ENCODE measurements at places on chromosomes 11 and 22. TPM values are rescaled to one million over a fixed set of nuclear protein-coding genes. Genes with fewer than 3 reads are reported as not detected.
A peak's percentile ranks its signal among the peaks of the same experiment; 100 is the strongest.

DNA sequence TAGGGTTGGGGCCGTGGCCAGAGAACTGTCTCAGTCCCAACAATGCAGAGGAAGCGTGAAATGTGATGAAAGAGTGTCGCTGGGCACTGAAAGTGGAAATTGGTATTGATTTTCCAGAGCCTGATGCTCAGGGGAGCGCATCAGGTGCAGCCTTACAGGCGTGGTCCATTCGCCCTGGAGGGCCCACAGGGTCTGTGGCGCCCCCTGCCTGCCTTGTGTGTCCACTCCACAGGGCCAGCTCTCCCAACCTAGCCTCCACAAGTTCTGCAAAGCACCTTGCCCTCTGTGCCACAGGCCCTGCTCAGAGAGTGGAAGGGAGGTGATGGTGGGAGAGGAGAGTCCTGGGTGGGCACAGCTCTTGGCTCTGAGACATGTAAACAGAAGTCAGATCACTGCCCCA is 54.9 kb upstream of the LMO1 start:
- peaks cover 42% of the 10 kb centered on the region for H3K27me3 ChIP-seq
- DNase-seq, result no peak
- H3K27ac ChIP-seq, result no peak overlapping the region
- no peak overlapping the region for H3K4me3 ChIP-seq

- H3K27ac ChIP-seq, result no peak overlapping the region
- H3K4me1 ChIP-seq, result no peaks in the 10 kb centered on the region
- peaks cover 36% of the 10 kb centered on the region for H3K36me3 ChIP-seq
- DNase-seq, result no peak
- H3K27me3 ChIP-seq, result no peaks in the 10 kb centered on the region
Observed at GRCh38 chr22:20740222-20740951, 33.5 kb upstream of the SERPIND1 start.

Gene HTR3B
- not detected for total RNA-seq

DNA sequence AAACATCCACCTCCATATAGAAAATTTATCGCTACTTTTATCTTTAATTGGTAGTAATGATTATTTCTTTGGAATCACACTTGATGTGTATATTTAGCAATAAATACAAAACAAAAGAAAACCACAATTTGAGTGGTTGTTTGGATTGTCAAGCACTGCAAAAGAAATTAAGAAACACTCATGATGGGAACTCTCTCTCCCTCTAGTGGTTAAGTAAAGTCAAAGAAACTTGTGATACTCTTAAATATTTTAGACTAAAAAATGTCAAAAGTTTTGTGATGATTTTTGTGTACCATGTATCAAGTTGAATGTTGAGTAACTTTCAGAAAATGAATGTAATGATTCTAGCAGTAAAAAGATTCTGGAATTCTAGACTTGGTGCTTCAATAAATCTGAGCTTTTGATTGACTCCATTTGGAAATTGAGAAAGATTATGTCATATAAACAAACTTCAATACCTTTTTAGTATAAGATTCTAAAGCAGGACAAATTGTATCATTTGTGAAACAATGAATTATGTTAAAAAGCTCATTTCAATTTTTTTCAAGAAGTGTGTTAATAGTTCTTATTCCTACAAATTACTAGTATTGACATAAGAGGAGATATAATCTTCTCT is 20.8 kb downstream of the MUC15 start:
- H3K27ac ChIP-seq, result no peak overlapping the region
- no peaks in the 10 kb centered on the region for H3K27me3 ChIP-seq
- H3K36me3 ChIP-seq, result no peaks in the 10 kb centered on the region
- no peaks in the 10 kb centered on the region for H3K4me1 ChIP-seq
- no peak overlapping the region for H3K4me3 ChIP-seq

DNA sequence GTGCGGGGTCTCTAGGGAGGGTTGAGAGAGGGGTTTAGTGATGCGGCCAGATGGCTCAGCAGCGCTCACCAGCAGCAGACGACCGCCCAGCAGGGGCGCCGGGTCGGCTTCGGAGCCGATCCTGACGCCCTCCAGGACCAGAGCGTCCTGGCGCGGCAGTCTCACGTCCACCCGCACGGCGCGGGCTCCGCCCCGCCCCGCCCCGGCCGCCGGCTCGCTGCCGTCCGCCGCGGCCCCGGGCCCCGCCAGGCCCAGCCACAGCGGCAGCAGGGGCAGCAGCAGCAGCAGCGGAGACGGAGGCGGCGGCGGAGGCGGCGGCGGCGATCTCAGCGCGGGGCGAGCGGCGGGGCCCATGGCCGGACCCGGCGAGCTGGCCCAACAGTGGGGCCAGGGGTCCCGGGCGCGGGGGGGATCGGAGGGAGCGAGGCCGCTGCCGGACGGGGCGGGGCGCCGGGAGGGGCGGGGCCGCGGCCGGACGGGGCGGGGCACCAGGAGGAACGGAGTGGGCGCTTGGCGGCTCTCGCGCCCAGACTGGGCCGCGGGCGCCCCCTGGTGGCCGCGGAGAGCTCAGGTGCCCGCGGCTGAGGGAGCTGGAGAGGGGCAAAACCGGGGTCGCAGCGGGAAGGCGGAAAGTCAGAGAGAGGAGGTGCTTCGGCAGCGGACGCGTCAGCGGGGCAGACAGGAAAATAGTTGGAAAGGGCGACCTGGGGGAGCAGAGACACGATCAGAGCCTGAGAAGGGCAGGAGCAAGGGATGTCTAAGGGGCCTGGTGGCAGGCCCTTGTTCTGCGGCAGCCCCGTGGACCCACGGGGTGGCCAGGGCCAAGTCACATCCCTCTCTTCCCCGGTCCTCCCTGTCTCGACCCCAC is at the start of gene RNF215:
TSS of gene RNF215 (minus strand) at position 452 of the 868 bp plus-strand sequence. CDS start at position 354, 98 bp downstream.
- DNase-seq, result peak; percentile 64
- H3K36me3 ChIP-seq, result peaks cover 19% of the 10 kb centered on the region
- no peaks in the 10 kb centered on the region for H3K27me3 ChIP-seq
- peaks cover 12% of the 10 kb centered on the region for H3K4me1 ChIP-seq
- peak within 1 kb of the TSS; percentile 85 for H3K27ac ChIP-seq
- H3K4me3 ChIP-seq, result peak within 1 kb of the TSS; percentile 75
